ENCODE measurements at places on chromosomes 2 and 18.

GRCh38 chr2:151334082-151334815 is 23.1 kb upstream of the TNFAIP6 start:
- peak; percentile 96 for DNase-seq

DNA sequence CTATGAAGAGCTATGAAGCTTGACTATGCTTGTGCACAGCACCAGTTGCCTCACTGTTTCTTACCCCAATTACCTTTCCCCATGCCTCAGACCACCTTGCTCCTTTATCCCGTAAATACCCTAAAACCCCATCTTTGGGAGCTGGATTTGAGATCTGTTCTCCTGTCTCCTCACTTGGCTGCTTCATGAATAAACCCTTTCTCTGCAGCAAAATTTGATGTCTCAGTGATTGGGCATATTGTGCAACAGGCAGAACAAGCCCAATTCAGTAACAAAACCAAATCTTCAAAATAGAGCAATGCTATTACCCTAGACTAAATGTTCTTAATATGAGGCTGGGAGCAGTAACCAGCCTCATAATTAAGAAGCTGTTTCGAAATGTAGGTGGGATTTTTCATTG is 3.5 kb upstream of the SSB start:
- no peak for DNase-seq

GRCh38 chr2:26488463-26489212 is 10.7 kb upstream of the OTOF start:
- DNase-seq = no peak

GRCh38 chr2:217975626-217976025 is 27.2 kb downstream of the TNS1 start:
- no peak for DNase-seq

DNA sequence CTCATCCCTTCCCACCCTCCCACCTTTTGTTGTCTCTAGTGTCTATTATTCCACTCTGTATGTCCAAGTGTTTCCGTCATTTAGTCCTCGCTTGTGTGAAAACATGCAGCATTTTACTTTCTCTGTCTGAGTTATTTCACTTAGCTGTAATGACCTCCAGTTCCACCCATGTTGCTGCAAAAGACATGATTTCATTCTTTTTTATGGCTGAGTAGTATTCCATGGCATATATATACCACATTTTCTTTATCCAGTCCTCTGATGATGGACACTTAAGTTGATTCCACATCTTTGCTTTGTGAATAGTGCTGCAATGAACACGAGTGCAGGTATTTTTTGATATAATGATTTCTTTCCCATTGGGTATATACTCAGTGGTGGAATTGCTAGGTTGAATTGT is 296.7 kb downstream of the MBD5 start:
- DNase-seq = no peak

DNA sequence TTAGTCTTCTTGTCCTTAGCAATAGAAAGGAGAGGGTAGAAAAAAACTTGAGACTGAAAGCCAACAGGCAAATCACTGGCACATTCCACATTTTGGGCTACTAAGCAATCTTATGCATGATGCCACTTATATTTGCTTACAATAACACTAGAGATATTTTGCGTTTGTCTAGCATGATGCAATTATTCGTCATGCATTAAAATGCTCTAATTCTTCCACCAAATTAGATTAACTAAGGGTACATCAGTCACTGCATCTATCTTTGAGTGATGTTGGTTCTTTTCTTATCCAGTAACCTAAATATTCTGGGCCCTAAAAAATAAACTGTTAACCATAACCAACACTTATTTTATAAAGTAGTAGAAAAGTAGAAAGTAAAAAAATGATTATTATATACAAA is 1311.7 kb upstream of the CDH2 start:
- no peak for DNase-seq

GRCh38 chr2:28338046-28338817 is 54.4 kb upstream of the FOSL2 start:
- peak; percentile 88 for DNase-seq

- DNase-seq = peak; percentile 3
Observed at GRCh38 chr18:74082742-74083556, 64.7 kb downstream of the FBXO15 start.

DNA sequence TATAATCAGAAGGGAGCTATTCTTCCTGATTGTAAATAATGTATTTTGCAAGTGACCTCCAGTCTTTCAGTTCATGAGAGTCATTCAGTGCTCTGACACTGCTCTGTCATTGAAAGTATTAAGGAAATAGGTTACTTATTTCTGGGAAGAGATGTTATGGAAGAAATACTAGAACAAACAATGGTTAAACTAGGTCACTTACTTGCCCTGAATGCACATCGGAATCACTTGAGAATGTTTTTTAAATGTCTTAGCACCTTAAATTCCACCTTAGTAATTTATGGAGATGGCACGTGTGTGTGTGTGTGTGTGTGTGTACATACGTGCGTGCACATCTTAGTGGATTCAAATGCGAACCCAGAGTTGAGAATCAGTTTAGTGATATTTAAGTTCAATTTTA is 126.6 kb upstream of the KCNH7 start:
- DNase-seq = no peak

GRCh38 chr2:181959508-181959907 is 26.1 kb upstream of the PPP1R1C start:
- DNase-seq = peak; percentile 33

DNA sequence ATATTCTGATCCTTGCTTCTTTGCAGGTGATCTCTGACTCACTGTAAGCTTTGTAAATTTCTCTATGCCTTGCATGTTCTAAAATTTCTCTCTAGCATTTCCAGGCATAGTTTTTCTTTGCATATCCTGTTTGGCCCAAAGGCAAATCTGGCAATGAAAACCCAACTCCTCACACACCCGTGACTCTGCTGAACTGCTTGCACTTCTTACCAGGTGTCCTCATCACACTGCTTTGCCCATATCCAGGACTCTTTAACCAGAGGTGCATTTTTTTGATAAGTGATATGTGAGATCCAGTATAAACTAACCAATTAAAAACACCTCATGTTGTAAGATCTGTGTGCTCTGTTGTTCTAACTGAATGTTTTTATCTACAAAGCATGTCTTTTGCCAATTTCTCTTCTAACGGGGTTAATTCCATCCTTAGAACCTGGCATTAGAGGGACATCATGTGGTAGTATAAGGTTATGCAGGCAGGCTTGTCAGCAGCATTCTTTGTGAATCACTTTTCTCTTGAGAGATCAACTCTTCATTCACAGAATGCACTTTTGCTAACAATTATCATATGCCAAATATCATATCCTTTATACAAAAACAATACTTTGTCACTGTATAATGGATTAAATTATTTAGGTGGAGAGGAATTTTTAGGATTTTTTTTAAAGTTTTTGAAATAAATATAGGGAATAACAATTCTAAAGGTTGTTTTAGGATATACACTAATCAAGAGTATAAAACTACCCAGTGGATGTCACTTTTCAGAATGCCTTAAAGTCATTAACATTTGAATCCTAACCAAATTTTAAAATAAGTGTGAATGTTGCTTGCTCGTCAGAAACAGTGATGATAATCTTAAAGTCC is 20.8 kb upstream of the TMX3 start:
- DNase-seq = peak; percentile 67

GRCh38 chr2:70304498-70304897 is 2.6 kb upstream of the FAM136A start:
- no peak for DNase-seq

DNA sequence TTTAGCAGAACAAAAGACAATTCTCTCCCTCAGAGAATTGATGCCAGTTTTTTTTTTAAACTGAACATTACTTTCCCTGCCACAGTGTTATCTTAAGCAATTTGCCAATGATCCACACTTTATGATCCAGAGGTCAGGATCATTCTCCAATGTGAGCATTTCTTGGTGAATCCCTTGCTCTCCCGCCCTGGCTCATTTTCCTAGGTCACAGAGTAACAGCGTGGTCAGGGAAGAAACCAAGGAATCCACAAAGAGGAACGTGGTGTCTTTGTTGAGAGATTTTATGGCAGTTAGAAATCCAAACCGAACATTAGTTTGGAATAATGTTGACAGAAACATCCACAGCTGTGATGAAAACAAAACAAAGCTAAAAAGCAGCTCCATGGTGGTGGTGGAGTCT is 250.3 kb downstream of the TTC32 start:
- DNase-seq = no peak

DNA sequence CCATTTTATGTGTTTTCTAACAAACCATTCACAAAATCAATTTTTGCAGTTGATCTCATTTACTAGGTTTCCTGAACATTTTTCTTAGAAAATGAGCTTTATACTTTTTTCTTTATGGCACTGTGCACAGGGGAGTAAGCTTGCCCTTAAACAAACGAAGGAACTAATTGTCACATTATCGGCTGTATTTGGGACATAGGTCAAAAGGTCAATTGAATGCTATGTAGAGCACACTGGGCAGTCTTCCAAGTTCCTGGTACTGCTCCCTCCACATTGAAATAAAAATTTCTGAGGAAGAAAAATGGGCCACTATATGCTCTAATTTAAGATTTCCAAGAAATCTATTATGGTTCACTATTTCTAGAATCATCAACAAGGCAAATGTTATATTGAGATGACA is 93.6 kb upstream of the TMEFF2 start:
- DNase-seq = no peak

- no peak for DNase-seq
Observed at GRCh38 chr2:80496346-80496745, 191.8 kb upstream of the LRRTM1 start.

DNA sequence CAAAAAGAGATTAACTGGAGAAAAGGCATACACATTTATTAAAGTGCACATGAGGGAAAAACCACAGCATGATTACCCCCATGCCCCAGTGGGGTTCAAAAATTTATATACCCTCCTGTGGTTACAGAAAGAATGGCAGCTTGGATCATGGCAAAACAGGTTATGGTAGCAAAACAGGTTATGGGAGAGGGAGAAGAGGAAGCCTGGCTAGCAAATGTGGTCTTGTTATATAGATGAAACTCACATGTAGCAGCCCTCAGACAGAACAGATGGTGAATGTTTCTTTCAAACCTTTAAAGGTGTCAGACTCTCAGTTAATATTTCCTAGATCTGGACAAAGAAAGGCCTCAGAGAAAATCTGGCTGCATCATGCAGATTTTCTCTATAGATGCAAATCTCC is 178.2 kb upstream of the ZC3H15 start:
- no peak for DNase-seq

DNA sequence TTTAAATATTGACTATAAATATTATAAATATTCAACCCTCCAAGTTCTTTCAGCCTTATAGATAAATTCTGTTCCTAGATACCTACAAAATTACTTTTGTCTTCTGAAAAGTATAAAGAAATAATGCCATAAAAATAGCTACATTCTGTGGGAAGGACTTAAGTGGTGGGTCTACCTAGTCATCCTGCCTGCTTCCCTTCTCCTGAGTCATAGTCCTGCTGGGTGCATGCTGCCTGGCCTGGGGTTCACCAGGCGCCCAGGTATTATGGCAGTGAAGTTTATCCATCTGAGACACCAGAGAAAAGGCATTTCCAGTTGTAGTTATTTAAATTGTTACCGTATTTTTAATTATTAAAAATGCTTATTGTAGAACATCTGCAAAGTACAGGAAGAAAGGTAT is 167.5 kb downstream of the SLC39A10 start:
- peak; percentile 25 for DNase-seq

- no peak for DNase-seq
Observed at GRCh38 chr2:53584986-53585385, 182.6 kb upstream of the CHAC2 start.

- DNase-seq = peak; percentile 75
Observed at GRCh38 chr2:20143263-20143662, 81.7 kb downstream of the SDC1 start.

GRCh38 chr2:168181825-168182224 is 65.6 kb downstream of the STK39 start:
- no peak for DNase-seq

DNA sequence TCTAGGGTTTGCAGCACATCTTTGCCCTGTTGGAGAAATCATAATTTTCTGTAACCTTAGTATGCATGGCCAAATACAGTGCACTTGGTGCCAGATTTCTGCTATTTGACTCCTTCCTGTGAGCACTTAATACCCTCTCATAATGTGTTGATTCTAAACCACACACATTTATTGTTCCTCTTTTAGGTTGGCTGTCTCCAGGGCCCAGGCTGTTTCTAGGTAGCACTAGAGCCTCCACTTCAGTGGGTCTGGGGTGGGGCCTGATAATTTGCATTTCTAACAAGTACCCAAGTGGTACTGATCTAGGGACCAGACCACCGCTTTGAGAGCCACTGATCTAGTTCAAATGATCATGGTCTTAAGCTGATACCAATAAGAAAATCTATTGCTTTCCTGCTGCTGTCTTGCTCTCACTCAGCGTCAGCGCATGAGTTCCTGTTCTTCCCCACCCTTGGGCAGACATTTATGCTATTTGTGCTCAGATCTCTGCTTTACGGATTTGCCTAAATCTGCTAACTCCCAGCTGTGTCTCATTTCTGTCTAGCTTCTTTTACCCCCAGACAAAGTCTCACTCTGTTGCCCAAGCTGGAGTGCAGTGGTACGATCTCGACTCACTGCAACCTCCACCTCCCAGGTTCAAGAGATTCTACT is 7.4 kb downstream of the PTRHD1 start:
- no peak for DNase-seq

GRCh38 chr2:25252291-25253152 is 84.1 kb upstream of the POMC start:
- peak; percentile 59 for DNase-seq

DNA sequence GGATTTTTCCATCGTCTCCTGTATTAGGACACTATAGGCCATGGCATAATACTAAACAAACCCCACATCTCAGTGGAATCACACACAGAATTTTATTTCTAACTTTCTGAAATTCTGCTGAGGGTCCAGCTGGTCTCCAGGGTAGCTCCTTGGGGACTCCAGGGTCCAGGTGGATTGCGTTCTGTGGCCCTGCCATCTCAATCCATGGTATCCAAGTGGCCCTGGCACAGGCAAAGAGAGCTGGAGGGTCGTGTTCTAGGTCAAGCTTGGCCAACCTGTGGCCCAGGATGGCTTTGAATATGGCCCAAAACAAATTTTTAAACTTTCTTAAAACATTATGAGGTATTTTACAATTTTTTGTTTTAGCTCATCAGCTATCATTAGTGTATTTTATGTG is 134.6 kb downstream of the CTIF start:
- DNase-seq = no peak

DNA sequence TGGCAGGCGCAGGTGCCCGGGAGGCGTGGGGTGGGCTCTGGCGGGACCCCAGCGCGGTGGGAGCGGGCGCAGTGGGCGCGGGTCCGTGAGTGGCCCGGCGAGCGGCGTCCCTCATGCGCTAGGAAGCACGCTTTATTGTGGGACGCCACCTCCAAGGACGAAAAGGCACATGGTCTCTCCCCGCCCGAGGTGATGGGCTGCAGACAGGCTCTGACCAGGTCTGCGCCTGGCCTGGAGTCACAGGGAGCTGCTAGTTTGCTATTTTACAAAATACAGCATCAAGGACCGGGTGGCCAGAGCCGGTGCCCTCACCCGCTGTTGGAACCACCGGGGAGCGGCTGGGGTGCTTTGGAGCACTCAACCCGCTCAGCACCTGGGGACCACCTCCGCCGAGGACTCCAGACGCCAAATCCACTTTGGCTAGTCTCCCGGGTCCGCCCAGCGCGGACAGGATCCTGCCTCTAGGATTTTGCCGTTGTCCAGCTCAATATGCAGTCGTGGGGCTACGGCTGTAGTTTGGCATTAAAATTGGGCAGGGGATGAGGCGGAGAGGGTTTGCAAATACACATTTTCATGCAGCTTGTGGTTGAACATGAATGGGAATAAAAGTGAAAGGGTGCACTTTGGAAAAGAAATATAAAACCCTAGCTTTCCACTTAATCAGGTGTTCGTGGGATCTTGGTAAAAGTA is 65.4 kb downstream of the LRRFIP1 start:
- no peak for DNase-seq

- no peak for DNase-seq
Observed at GRCh38 chr18:54396760-54397159, 39.1 kb downstream of the C18orf54 start.

- no peak for DNase-seq
Observed at GRCh38 chr18:59072727-59073421, 66.8 kb upstream of the SEC11C start.
